Amniotic stem cell (primary cell): ENCODE measurements at places on chromosomes 5 and 9.

DNA sequence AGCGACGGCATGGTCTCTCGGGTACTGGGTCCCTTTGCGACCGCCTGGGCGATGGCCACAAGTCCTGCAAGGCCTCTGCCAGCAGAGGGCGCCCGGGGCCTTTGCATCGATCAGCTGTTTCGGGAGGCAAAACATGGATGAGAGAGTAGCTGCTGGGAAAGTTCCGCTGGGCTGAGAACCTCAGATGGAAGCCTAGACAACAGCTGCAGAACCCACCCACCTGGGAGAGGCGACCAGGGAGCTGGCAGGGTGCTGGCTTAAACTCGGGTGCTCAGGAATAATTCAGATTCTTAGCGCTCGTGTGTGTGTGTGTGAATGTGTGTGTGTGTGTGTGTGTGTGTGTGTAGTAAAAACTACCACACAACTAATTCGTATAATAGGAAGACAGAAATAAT, 50.0 kb downstream of the TRIM32 start:
- DNase-seq: peak; percentile 49

DNA sequence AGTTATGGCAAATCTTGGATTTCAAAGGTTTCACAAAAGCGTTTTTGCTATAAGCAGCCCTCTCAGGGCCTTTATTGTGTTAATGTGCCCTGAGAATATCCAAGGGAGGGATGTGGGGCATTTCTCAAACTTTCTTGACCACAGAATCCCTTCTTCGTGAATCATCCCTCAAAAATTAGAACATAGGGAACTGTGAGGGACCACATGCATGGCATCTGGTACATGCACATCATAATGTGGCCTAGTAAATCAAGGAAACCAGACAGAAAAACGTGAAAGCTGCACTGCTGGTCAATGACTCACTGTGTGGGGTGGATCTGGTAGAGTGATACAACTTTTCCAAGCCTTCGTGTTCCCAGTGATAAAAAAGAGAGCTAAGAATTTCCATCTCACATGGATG, 22.4 kb downstream of the DDX31 start:
- DNase-seq: peak; percentile 82

- DNase-seq: no peak
These were observed 52.2 kb downstream of the ABHD17B start for GRCh38 chr9:71858812-71859211.

DNA sequence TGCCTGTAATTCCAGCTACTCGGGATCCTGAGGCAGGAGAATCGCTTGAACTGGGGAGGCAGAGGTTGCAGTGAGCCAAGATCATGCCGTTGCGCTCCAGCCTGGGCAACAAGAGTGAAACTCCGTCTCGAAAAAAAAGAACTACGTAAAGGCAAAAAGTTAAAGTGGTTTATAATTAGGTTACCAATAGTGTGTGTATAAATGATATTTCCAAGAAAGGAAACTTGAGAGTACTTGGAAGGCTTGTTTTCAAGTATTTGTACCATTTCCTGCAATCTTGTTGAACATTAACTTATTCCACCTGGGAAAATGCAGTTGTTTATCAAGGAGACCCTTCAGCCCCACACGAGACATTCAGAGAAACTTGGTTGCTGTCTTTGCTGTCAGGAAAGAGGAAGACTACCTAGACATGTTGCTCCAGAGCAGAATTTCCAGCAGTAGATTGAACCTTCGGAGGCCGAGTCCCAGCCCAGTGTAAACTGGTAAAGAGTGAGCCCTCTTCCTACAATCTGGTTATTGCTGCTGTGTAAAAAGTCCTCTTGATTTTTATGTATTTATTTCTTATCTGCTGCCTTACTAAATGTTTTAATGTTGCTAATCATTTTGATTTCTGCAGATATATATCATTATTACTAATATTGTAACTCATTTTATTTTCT, 30.1 kb downstream of the STXBP1 start:
- no peak for DNase-seq

- DNase-seq: no peak
These were observed 97.2 kb downstream of the ROR2 start for GRCh38 chr9:91852801-91853347.

DNA sequence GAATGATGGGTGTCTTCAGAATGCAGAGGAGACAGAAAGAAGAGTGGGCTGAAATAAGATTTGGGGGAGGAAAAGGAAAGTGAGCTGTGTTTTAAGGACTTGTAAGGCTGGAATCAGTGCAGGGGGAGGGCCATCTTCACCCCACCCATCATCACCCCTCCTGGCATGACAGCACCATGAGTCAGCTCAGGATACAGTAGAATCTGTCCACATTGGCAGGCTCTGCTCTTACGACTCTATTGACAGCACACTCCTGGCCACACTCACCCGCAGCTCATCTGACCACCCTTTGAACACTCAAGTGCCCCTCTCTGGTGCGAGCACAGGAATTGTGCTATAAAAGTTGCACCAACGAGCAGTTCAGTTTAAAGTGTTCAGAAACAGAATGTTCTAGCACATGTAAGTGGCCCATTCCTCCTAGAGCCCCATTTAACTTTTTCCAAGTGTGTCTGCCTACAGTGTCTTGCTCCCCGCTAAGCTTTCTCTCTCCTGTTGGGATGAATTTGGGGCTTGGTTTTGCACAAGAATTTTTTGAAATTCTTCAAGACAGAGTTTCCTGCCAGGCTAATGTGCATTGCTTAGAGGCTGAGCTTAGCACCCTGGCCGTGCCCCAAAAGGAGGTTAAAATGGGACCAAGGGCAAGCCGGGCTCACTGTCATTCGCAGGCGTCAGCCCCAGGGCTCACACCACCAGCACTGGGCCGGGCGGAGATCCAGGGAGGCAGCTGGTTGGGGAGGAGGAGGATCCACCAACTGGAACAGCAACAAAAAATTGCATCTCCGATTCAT, 12.0 kb downstream of the ADRA1B start:
- DNase-seq: peak; percentile 58
